ENCODE measurements at places on chromosomes 7 and 10.

DNA sequence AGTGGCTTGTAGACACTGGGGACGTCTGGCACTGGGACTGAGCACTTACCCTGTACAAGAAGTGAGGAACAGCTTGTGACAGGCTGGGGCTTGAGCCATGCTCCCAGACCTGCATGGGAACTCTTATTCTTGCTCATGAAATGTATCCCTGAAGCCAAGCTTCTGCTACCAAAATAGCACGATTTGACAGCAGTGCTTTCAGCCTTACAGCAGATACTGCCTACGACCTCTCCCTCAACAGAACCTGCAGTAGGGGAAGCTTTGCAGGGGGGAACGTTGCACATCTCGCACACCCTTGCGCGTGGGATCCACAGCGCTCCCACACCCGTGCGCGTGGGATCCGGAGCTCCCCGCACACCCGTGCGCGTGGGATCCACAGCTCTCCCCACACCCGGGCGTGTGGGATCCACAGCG, 88.0 kb downstream of the CREM start:
- DNase-seq = no peak

DNA sequence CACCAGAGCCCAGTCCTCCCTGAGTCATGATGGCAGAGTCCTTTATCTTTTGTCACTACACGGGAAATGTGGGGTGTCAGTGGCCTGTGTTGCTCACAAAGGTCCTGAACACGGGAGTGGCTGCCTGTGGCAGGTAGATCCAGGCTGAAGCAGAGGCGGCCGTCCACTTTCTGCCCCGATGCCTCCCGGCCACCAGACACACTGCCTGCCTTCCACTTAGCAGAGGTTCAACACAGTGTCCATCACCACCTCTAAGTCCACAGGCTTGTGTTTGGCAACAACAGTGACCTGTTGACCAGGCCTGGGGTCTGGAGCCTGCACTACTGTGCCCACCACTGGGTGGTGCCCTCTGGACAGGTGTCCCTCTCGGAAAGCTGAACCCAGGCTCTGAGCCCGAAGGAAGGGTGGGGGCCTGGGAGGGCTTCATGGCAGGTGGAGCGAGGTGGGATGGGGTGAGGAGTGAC, 49.9 kb upstream of the CAMK2B start:
- no peak for DNase-seq

DNA sequence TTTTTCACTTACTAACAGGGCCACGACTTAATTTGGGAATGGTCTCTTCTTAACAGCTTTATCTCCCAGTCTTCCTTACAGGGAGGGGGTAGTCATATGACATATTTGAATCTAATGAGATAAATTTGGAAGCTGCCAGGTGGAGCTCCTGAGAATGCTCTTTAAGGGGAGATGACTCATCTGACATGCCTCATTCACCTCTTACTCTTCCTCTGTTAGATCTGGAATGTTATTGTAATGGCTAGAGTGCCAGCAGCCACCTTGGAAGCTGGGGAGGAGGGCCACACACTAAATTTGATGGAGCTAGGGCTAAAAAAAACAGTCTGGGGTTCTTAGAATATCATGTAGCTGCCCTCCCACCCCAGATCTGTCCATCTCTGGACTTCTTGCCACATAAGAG, 22.7 kb downstream of the HECW1 start:
- no peak for DNase-seq

- no peak for DNase-seq
Measured at GRCh38 chr10:30974355-30974754, 57.3 kb downstream of the ZNF438 start.

- DNase-seq = no peak
Measured at GRCh38 chr10:72927485-72927884, 27.1 kb downstream of the PLA2G12B start.

DNA sequence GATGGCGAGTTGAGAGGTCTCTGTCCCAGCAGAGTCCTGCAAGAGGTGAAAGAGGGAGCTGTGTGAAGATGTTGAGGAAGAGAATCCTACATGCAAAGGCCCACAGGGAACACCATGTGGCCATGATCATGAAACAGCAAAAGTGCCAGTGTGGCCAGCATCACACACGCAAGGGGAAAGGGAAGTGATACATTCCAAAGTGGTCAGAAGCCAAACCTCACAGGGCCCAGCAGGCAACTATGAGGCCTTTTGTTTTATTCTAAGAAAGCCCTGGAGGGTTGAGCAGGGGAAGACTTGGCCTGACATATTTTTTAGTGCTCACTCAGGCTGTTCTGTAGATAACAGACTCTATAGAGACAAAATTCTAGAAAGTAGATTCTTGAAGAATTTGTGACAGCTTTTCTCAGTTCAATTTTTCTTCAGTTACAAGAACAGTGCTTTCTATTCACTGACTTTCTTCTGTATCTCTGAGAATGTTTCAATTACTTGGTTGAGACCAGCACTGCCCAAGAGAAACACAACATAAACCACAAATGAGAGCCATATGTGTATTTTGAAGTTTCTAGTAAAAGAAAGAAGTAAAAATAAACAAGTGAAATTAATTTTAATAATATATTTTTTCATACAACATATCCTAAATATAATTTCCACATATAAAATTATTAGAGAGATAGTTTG, 82.3 kb downstream of the HTR7 start:
- DNase-seq = no peak

DNA sequence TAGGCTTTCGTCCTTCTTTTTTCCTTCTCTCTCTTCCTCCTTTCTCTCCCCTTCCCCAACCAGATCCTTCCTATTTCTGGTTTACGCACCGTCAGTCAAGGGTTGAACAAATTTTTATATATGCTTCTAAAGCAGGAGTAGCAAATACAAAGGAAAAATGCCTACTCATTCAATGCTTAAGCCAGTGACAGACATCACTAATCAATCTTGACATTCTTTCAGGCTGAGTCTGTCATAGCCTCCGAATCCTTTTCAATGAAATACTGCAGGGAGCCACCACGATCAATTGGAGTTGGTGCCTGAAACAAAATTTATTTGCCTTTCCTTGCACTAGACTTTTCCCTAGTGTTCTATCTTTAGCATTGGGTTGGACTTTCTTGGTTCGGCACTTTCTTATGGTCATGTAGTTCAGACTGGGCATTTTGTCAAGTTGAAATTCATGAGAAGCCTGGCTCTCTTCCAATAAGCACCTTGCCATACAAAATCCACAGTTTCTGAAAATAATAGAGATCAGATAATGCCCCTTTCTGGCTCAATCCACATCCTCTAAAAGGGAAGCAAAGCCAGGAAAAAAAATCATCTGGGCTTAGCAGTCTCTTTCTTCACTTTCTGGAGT, 239.5 kb upstream of the PLXNA4 start:
- DNase-seq = no peak

DNA sequence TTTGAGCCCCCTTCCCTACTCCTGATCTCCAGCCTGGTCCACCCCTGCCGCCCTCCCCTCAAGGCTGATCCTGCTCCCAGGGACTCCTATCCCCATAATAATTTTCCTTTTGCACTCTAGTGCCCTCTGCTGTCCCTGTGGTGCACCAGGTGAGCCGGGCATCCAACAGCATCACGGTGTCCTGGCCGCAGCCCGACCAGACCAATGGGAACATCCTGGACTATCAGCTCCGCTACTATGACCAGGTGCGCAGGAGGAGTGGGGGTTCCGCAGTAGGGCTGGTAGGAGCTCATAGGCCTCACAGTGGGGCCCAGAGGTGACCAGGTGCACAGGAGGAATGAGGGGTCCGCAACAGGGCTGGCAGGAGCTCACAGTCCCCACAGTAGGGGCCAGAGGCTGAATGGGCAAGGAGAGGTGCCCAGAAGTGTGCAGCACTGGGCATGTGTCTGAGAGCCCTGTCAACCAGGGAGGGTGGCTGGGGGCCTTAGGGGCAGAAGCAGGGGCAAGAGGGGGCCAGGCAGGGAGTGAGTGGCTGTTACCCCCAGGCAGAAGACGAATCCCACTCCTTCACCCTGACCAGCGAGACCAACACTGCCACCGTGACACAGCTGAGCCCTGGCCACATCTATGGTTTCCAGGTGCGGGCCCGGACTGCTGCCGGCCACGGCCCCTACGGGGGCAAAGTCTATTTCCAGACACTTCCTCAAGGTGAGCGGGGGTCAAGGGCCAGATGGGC, 11.7 kb downstream of the EPHB6 start:
- no peak for DNase-seq

DNA sequence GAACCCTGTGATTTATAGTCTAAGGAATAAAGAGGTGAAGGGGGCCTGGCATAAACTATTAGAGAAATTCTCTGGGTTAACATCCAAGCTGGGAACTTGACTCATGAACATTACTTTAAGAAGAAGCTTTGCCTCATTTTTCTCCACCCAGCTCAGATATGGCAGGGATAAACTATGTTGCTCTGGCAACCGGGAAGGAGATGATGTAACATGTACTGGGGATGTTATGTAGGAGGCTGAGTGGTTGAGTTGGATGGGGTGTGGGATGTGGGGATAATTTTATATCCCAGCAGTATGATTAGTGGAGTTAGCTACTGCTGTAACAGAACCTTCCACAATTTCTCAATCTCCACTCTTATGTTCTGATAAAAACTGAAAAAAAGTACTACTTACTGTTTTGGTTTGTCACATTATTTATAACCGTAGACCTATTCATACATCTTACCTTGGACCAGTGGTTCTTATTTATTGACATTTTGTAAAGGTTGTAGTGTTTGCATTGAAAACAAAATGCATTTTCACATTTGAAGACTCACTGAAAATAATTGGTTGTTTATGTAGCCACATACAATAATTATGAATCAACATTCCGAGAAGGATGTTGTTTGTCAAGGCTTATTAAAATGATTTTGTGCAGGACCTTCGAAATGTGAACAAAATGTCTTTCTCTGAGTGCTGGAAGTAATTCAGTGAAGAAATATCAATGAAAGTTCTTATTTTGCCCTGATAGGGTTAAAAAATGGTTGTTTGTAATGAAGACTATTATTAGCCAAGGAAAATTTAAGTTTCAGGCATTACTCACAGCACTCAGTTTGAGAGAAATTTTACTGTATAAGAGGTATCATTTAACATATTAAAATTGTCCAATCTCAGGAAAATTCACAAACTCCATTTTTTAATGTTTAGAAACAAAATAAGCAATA, 1.3 kb downstream of the OR2F2 start:
- DNase-seq = peak; percentile 83

DNA sequence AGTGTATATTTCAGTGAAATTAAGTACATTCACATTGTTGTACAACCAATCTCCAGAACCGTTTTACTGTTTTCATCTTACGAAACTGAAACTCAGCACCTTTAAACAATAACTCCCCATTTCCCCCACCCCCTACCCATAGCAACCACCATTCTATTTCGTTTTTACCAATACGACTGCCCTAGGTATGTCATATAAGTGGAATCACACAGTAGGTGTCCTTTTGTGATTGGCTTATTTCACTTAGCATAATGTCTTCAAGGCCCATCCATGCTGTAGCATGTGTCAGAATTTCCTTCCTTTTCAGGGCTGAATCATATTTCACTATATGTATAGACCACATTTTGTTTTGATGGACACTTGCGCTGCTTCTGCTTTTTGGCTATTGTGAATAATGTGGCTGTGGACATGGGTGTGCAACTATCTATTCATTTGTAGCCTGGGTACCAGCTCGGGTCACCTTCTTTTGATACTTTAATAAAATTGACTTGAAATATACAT, 34.3 kb upstream of the DLG5 start:
- no peak for DNase-seq

All from AG04449 (cell line).